NCI-H1105 (cell line): ENCODE measurements at places on chromosomes 4 and X.

DNA sequence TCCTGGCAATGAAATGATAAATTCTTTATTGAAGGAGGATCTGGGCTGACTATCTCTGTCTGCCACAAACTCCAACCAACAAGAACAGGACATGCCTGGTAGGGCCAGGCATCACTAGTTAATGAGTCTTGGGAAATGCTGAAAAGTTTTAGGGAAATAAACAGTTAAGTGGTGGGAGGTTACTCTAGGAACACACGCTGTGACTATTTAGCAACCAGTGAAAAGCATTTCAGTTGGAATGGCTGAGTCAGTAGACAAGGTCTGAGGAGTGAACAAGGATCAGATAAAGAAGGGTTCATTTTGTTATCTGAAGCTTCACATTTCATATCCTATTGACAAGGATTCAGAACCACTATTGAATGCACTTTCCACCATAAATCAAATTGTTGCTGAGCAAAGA, 394.9 kb upstream of the BOD1L1 start:
- no peak for DNase-seq

- DNase-seq = no peak
Observed at GRCh38 chr4:172683021-172683420, 485.6 kb upstream of the GALNT7 start.

DNA sequence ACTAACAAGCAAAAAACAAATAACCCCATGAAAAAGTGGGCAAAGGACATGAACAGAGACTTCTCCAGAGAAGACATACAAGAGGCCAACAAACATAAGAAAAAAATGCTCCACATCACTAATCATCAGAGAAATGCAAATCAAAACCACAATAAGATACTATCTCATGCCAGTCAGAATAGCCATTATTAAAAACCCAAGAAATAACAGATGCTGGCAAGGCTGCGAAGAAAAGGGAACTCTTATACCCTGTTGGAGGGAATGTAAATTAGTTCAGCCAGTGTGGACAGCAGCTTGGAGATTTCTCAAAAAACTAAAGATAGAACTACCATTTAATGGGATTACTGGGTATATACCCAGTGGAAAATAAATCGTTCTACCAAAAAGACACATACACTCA, 79.6 kb downstream of the MAPK10 start:
- DNase-seq = no peak

- DNase-seq = no peak
Observed at GRCh38 chrX:470686-471085, 84.0 kb upstream of the PPP2R3B start.

- DNase-seq = no peak
Observed at GRCh38 chr4:17497890-17498523, 13.9 kb downstream of the QDPR start.

DNA sequence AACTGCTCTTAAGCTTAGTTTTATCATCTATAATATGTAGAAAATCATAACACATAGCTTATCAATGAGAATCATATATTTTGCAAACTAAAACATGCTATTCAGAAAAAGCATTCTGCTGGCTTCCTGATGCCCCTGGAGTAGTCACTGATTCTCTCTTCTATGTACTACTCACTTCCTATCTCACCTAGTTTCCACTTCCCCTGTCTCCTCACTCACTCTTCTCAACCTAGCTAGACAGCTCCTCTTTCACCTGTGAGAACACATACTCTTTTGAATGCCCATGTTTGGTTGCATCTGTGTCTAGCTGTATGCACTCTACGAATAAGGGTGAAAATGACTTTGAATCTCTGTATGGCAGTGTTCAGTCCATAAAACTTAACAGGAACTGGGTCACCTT, 9.3 kb downstream of the TMEM144 start:
- no peak for DNase-seq

DNA sequence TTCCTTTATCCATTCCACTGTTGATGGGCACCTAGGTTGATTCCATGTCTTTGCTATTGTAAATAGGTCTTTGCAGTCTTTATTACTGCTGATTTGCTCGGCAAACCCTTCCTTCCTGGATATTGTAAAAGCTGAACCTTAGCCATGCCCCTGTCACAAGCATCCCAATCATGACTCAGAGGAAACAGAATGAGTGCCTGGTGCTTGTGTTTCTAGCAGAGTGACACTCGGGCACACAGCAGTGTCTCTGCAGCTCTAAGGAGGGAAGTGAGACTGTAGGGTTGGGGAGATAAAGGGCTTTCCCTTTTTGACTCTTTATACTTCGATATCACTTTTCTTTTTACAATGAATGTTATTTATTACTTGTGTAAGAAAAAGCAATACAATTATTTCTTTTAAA, 83.3 kb downstream of the AKAP4 start:
- no peak for DNase-seq

- no peak for DNase-seq
Observed at GRCh38 chr4:102608190-102608589, 107.0 kb downstream of the NFKB1 start.

GRCh38 chr4:36979533-36979932, 265.0 kb upstream of the NWD2 start:
- no peak for DNase-seq

GRCh38 chrX:155997436-155997835, at the start of gene IL9R:
Gene IL9R (plus strand): TSS chrX:155997696. CDS start chrX:155997760, 64 bp downstream.
- DNase-seq = no peak

- DNase-seq = no peak
Observed at GRCh38 chrX:102985192-102985591, 48.1 kb downstream of the RAB40AL start.

GRCh38 chr4:61202638-61203435, 2.7 kb downstream of the ADGRL3 start:
- no peak for DNase-seq

- DNase-seq = no peak
Observed at GRCh38 chr4:123553279-123553678, 156.7 kb downstream of the SPRY1 start.

DNA sequence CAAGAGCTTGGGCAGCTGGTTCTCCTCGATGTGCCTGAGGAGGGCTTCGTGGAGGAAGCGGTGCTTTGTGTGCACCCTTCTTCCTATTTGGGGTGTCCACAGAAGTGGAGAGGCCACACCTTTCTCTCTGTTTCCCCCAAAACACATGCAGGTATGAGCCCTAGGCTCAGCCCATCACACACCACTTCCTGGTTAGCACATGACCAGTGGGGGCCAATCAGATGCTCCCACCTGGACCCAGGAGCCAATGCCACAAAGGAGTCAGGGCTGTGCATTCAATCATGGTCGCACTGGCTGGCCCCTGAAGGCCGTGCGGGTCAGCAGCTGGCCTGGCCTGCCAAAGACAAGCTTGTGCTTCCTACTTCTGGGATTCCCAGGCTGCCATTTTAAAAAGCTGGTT, 51.4 kb downstream of the PPP2R2C start:
- no peak for DNase-seq
